ENCODE measurements at places on chromosomes 11 and 22.

DNA sequence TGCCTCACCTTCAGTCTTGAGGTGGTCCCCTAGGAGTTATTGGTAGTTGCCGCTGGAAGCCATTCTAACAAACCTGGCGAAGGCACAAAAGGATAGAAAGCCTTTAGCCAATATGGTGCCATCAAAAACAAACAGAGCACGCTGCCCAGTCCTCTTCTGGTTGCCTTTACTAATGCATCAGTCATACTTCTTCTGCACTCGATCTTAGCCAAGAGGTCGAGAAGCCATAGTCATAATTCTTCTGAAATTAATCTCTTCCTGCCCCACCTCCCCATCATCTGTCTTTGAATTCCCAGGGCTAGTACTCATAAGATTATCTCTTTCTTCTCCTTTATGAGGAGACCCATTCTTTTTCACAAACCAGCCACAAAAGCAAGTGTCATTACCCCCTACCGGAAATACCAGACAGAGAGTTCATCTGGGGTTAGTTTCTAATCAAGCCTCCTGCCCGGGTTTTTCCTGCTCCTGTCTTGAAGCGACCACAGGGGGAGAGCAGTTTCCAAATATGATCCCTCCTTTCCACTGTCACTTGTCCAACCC is 21.4 kb upstream of the EHF start:
- peak; percentile 97 for DNase-seq

- DNase-seq, result no peak
Observed at GRCh38 chr11:87324817-87325489, 287.2 kb downstream of the TMEM135 start.

- no peak for DNase-seq
Observed at GRCh38 chr11:123549926-123550917, 104.2 kb downstream of the SCN3B start.

- no peak for DNase-seq
Observed at GRCh38 chr22:40491990-40492631, 121.7 kb downstream of the SGSM3 start.

DNA sequence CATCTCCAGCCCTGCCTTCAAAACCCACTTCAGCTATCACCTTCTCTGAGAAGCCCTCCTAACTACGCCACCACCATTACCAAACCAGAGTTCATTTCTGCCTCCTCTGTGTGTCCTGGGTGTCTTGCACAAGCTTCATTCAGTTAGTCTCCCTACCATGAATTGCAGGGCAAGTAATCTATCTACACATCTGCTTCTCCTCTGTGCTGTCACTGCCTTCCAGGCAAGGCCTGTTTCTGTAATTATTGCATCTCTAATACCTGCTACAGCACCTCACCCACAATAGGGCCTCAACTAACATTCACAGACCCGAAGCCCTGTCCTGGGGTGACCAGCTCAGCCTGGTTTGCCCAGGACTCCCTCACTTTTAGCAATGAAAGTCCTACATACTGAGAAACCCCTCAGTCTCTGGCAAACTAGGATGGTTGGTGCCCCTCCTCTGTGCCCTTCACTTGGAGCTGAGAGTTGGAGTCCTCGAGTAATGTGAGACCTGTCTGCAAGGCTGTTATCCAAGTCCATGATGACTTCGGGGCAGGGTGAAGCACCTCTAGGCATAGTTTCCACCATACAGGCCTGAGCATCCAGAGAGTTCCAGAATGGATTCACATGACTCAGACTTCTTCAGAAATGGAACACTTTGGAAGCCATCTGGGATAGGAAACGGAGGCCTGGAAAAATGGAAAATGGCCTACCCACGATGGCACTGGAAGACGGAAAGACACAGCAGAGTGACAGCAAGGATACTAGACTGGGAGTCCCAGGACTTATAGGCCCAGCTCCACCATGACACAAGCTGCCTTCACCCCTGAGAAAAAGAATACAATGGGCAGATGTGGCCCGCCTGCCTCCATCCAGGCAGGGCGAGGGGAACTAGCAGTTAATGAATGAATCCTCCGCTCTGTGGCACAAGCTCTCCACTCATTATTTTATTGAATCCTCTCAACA is 269.3 kb downstream of the BUD13 start:
- DNase-seq, result no peak

DNA sequence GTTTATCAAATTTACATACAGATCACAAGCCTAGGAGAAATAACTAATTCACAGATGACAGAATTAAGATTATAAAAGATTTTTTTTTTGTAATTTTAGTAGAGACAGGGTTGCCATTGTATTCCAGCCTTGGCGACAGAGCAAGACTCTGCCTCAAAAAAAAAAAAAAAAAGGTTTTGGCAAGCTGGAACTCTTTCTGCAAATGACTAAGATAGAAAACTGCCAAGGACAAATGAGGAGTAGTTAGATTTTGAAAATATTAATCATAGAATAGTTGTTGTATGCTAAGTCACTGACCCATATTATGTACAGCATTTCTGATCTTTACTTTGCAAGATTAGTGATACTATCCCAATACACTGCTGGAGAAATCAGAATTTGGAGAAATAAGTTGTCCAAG is 99.2 kb downstream of the C11orf65 start:
- peak; percentile 54 for DNase-seq

DNA sequence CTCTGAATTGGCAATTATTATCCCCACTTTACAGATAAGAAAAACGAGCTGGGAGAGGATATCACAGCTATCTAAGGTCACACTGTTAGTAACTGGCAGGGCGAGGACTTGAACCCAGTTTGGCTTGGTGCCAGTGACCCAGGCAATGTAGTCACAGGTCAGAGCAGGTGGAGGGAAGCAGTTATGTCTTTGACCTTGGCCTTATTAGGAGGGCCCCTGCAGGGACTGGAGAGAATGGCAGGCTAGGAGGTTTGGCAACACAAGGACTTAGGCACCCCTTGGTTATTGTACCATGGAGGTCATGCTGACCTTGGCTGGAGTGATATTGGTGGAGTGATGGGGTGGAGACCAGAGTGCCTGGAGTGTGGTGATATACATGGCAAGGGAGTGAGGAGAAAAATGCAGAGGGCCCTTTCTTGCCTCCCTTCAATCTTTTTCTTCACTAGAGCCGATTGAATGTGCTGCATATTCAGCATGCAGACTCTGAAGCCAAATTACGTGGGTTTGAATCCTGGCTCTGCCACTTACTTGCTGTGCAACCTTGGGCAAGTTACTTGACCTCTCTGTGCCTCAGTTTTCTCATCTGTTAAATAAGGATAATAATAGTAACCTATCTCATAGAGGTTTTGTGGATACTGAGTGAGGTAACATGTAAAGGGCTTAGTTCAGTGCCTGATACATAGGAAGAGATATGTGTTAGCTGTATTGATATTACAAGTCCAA is 92.7 kb upstream of the TBCEL start:
- DNase-seq, result no peak

DNA sequence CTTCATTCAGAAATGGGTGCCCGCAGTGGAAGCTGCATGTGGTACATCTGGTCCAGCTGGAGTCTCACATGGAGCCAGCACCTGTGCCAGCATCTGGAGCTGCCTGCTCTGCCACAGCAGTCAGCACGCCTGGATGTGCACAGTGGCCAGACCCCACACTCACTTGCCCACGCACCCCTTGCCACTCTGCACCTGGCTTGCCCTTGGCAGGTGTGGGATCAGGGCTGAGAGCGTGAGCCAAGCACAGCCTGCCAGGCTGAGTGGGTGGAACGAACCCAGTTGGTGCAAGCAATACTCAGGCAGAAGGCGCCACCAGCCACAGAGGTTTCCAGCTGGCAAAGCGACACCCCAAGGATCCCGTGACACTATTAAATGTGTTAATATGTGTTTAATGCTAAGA is 95.5 kb upstream of the AMOTL1 start:
- DNase-seq, result no peak

- DNase-seq, result no peak
Observed at GRCh38 chr11:64224891-64225607, 937 bp downstream of the TRPT1 start.

- no peak for DNase-seq
Observed at GRCh38 chr11:123330471-123330870, 99.6 kb upstream of the GRAMD1B start.
